ENCODE measurements at places on chromosomes 1 and 21.

GRCh38 chr1:166086113-166086883, 80.5 kb downstream of the FAM78B start:
- no peak for DNase-seq

DNA sequence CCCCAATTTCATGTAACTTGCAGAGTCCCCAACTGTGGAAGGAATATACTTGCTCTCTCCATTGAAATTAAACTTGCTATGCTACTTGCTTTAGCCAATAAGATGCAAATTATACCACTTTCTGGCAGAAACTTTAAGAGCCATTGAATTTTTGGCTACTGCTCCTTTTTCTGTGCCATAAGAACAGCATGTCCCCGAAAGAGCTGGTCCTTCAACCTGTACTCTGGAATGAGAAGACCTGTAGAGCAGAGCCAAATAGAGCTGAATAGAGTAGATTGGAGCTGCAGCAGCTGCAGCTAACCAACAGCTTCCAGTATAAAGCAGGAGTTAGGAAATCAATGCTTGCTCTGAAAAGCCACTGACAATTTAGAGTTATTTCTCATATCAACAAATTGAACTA, 472.3 kb upstream of the B3GALT2 start:
- no peak for DNase-seq

- no peak for DNase-seq
Observed at GRCh38 chr1:12591267-12591938, 26.6 kb downstream of the DHRS3 start.

DNA sequence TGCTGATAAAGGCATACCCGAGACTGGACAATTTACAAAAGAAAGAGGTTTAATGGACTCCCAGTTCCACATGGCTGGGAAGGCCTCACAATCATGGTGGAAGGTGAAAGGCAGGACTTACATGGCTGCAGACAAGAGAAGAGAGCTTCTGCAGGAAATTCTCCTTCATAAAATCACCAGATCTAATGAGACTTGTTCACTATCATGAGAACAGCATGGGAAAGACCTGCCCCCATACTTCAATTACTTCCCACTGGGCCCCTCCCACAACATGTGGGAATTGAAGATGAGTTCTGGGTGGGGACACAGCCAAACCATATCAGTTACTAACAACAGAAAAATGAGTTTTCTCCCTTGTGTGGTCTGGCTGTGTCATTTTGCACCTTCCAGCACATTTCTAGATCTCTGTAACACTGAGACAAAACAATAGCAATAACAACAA, 741.4 kb downstream of the KCNT2 start:
- no peak for DNase-seq

GRCh38 chr1:50603274-50604271, 180.3 kb upstream of the DMRTA2 start:
- no peak for DNase-seq

DNA sequence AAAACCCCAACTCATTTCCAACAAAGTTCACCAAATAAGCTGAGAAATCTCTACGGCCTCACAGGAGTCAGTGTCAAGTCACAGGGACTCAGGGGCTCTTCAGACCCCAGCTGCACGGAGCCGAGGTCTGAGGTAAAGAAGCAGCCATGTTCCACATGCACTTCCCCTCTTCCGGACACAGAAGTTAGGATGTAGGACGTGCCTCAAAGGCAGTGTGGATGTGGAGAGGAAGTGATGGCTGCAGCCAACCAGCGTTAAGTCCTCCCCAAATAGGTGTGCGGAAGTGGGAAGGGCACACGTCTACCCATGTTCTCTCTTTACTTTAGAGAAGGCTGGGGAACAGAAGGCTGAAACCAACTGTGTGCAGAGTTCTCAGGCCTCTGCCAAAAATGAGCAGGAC, 14.6 kb upstream of the NCF2 start:
- DNase-seq, result peak; percentile 60

DNA sequence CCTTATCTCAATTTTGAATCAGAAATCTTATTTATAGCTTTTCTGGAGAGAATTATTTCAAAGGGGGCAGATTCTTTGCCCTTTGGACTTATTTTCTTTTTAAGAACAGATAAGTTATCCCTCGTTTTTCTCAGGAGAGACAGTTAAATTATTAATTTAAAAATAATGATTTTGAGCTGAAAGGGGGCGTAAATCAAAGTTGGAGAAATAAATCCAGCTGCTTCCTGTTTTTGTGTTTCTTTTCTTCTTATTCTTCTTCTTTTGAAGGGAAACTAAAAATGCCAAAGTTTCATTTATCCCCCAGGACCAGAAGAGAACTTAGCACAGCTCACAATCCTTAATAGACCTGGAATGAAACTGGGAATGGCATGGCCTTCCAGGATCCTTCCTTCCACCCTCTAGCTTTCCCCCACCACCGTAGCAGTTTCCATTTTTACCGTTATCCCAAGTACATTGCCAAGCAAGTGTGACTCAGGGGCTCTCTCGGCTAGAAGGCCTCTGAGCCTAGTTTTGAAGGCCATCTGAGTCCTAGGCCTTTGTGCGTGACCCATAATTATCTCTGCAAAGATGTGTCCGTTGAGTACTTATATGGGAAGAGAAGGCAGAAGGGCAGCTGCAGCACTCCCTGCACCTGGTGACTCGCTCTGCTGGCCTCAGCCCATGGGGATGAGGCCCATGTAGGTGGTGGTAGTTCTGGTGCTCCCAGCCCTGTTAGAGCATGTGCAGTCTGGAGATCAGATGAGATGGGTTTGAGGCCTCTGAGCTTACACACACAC, 181.7 kb downstream of the ROR1 start:
- DNase-seq, result no peak

GRCh38 chr1:77687519-77687906, 5.1 kb upstream of the ZZZ3 start:
- peak; percentile 56 for DNase-seq

- DNase-seq, result no peak
Observed at GRCh38 chr1:199976496-199977144, 50.9 kb upstream of the NR5A2 start.

DNA sequence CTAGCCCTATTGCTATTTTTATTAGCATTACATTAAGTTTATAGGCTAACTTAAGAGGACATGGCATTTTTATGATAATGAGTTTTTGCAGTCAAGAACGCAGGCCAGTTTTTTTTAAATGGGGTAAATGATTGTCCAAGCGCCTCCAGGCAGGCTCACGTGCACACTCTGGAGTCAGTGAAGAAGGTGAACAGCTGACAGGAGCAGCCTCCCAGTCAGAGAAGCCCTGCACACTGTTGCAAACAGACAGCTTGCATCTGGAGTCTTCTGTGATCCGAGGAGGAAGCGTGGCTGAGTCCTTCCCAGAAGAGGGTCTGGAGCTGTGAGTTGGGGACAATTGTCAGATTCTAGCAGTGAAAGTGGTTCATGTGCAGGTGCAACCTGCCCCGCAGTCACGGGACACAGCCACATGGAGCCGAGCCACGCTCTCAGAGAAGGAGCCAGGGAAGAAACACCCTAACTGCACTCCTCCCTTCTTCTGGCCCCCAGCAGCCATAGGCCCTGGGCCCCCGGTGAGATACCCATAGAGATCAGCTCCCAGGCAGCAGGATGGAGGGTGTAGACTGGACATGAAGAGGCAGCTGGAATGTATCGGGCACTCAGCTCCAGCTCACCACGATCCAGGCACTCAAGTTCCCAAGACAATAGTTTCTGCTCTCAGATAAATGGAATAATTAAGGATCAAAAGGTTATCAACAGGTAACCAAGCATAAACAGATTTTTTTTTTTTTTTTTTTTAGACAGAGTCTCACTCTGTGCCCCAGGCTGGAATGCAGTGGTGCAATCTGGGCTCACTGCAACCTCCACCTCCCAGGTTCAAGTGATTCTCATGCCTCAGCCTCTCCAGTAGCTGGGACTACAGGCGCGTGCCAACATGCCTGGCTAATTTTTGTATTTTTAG, 26.4 kb downstream of the CAPN2 start:
- DNase-seq, result peak; percentile 70

- no peak for DNase-seq
Observed at GRCh38 chr1:216223486-216223885, 199.8 kb downstream of the USH2A start.

DNA sequence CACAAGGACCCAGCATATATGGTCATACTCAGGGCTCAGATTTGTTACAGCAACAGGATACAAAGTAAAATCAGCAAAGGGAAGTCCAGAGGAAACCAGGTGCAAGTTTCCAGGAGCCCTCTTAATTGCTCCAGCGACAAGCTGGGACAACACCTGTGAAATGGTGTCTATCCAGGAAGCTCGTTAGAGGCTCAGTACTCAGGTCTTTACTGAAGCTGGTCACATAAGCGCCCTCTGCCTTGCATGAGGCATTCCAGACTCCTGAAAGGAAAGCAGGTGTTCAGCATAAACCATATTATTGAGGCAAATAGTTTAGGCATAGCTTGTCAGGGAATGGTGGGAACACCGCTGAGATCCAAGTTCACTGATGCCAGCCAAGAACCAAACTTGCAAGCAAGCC, 231.0 kb downstream of the SLC35F3 start:
- DNase-seq, result no peak

DNA sequence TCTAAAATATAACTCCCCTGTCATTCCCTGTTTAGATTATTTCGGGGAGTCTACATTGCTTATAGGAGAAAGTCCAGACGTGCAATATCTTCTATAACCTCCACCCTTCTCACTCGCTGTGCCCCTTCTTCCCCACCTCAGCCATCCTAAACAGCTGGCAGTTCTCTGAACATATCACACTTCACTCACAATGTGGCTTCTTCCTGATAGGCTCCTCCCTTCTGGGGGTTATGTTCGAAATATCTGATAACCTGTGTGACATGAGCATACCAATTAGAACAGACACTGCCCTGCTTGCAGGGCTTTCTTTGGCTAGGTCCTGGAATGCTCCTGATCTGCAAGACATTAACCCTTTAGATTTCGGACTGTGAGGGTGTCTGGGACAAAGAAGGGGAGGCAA, 274.6 kb downstream of the NFIA start:
- no peak for DNase-seq

DNA sequence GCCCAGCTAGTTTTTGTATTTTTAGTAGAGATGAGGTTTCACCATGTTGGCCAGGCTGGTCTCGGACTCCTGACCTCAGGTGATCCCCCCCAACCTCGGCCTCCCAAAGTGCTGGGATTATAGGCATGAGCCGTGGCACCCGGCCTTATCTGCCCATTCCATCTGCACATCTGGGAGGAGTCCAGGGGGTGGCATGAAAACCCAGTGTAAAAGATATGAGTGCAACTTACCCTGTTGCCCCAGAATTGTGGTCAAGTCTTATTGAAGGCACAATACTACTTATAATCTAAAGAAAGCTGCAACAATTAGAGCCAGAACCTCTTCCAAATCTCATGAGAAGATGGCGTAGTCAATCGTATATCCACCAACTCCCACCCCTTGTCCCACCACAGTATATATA, 18.4 kb downstream of the CTXND2 start:
- DNase-seq, result no peak

GRCh38 chr1:210151052-210151672, 81.4 kb upstream of the SERTAD4 start:
- DNase-seq, result no peak

DNA sequence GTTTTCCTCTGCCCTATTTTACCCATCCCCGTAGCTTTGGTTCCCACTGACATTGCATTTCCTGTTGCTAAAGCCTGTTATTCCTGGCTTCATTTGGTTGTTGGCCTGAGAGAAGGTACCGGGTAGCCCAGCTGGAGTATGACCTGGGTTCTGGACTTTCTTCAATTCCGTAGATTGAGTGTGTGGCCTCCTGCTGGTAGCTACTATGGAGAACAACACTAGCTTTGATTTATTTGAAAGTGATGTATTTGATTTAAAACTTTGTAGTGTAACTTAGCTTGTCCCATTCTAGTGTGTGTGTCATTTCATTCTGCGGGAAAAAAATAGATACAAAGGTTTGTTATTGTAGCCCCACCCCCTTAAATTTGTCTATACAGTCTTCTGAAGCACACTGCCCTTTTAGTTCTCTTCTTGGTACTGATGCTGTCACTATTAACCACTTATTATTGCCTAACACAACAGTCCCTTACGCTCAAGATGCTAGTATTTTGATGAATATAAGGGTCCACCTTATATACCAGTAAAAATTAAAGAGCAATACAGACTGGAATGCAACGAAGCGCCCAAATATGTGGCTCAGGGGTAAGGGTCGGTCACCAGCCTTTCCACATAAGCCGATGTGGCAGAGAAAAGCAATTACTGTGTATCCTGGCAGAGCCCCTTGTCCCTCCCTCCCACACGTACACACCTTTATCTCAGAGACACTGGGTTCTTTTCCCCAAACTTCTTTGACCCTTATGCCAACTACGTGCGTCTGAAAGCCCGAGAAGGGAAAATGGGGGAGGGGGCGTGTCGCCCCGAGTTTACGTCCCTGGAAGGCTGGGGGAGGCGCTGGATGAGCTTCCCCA, 643 bp upstream of the MOV10 start:
- DNase-seq, result no peak

DNA sequence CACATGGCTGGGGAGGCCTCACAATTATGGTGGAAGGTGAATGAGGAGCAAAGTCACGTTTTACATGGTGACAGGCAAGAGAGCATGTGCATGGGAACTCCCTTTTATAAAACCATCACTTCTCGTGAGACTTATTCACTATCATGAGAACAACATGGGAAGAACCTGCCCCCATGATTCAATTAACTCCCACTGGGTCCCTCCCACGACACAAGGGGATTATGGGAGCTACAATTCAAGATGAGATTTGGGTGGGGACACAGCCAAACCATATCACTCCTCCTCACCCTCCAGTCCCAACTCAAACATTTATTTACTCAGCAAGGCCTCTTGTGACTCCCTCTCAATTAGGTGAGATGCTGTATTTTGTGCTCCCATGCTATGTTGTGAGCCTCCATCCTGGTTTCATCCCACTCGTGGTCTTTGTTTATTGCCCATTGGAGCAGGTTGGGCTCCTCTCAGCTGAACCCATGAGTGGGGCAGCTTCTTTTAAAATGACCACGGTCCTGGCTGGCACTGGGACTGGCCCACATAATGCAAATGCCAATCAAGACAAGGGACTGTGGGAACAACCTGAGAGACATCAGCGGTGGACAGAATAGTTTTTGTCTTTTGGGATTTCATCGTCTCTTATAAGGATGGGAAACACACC, 28.8 kb downstream of the IRF2BP2 start:
- no peak for DNase-seq

- no peak for DNase-seq
Observed at GRCh38 chr1:64421377-64421776, 48.6 kb upstream of the CACHD1 start.

GRCh38 chr1:214310010-214310409, 29.1 kb downstream of the SMYD2 start:
- no peak for DNase-seq

DNA sequence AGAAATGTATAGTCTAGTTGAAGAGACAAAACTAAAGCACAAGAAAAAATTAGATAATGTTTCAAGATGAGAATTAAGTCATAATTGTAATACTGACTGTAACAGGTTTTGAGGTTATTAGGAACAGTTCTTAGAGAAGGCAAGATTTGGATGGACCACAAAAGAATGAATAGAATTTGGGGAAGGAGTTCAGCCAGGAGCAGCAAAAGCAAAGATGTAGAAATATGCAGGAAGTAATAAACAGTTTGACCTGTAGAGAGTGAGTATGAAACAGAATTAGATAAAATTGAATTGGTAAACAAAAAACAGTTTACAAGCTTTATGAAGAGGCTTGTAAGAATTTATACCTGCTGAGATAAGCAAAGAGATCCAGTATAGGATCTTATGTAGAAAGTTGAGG, 16.3 kb downstream of the VPS45 start:
- no peak for DNase-seq

Measured in lower lobe of right lung (tissue), 2 donors.